Endothelial cell (in vitro differentiated cells): ENCODE measurements at places on chromosomes 16 and 17.

DNA sequence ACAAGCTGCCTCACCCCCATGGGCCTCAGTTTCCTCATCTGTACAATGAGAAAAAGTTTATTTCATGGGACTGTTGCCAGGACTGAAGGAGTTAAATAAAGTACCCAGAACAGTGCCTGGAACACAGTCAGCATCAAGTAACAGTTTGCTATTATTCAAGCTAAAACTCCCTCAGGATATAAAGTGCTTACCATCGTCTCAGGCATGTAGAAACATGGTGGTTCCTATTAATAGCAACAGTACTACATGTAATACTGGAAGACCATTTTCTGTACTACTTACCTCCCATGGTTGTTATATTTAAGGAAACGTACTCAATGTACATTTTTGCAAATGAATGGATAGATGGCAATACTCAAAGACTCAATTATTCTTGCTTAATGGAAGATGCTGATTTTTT lies 93.4 kb downstream of the NCOR1 start:
- H3K36me3 ChIP-seq: peaks cover 24% of the 10 kb centered on the region
- H3K4me3 ChIP-seq: no peak overlapping the region
- no peaks in the 10 kb centered on the region for H3K4me1 ChIP-seq
- no peaks in the 10 kb centered on the region for H3K27me3 ChIP-seq
- DNase-seq: no peak

DNA sequence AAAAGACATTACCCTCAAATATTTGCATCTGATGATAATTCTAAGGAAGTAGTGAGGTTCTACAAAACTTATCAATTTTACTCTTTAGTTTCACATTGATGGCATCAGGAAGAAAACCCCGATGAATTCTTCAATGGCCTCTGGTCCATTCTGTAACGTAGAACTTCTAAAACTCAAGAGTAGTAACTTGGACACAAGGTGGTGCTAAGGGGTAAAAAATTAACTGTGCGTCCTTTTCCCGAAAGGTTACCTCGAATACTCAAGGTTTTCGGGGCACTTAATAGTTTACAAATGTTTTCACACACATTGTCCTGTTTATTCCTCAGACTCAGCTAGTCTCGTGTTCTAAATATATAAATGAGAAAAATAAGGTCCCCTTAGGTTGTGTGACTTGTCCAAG lies 517.3 kb upstream of the ZFHX3 start:
- H3K4me3 ChIP-seq: no peak overlapping the region
- H3K27ac ChIP-seq: no peak overlapping the region
- H3K36me3 ChIP-seq: no peaks in the 10 kb centered on the region
- peaks cover 6% of the 10 kb centered on the region for H3K4me1 ChIP-seq

DNA sequence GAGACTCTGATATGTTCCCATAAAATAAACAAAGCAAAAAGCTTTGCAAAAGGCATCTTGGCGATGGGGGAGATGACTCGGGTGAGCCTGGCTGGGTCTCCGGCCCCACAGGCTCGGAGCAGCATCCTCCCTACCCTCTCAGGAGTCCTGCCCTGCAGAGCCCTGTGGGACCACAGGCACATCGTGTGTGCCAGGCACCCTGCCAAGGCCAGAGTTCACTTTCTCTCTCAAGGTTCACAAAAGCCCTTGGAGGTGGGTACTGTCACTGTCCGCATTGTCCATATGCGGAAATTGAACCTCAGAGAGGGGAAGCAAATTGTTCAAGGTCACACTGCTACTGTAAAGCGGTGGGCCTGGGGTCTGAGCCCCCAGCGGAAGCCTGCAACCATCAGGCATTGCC lies 48.5 kb downstream of the CRISPLD2 start:
- H3K27me3 ChIP-seq: no peaks in the 10 kb centered on the region
- H3K4me3 ChIP-seq: no peak overlapping the region
- no peak for DNase-seq
- no peaks in the 10 kb centered on the region for H3K36me3 ChIP-seq
- no peak overlapping the region for H3K27ac ChIP-seq

- no peak overlapping the region for H3K27ac ChIP-seq
- no peaks in the 10 kb centered on the region for H3K4me1 ChIP-seq
- no peak overlapping the region for H3K4me3 ChIP-seq
- DNase-seq: no peak
- H3K36me3 ChIP-seq: no peaks in the 10 kb centered on the region
Observed at GRCh38 chr16:88376835-88377726, 5.7 kb upstream of the ZNF469 start.

DNA sequence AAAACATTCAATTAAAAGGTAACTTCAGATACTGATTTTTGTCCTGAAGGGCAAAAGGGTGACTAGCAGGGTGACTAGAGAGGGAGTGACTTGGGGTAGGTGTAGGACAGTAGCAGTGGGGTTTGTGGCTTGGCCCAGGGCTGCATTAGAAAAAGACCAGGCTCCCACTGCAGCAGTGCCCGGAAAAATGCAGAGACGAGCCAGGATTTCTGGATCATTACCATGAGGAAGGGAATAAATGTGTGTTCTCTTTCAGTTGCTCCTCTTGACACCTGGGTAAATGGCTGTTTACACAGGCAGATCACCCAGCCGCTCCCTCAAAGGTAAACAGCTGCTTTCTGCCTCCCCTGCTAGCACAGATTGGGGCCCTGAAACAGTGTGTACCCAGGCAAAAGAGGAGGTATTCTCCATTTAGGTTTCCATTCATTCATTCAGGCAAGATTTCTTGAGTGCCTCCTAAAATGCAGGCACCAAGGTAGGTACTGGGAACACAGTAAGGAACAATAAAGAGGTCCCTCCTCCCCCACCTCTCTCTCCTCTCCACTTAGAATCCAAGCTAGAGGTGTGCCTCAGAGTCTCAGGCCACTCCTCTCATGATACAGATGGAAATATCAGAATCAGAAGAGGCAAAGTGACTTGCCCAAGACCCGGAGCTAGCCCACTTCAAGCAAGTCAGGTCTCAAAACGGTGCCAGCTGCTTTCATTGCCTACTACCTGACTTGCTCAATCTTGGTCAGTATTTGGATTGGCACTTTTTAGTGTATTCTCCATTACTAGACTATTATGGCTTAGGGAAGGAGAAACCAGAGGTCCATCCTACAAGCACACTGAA lies 15.2 kb upstream of the TOX3 start:
- no peak for DNase-seq
- no peak overlapping the region for H3K27ac ChIP-seq
- no peaks in the 10 kb centered on the region for H3K36me3 ChIP-seq
- H3K4me1 ChIP-seq: no peaks in the 10 kb centered on the region

DNA sequence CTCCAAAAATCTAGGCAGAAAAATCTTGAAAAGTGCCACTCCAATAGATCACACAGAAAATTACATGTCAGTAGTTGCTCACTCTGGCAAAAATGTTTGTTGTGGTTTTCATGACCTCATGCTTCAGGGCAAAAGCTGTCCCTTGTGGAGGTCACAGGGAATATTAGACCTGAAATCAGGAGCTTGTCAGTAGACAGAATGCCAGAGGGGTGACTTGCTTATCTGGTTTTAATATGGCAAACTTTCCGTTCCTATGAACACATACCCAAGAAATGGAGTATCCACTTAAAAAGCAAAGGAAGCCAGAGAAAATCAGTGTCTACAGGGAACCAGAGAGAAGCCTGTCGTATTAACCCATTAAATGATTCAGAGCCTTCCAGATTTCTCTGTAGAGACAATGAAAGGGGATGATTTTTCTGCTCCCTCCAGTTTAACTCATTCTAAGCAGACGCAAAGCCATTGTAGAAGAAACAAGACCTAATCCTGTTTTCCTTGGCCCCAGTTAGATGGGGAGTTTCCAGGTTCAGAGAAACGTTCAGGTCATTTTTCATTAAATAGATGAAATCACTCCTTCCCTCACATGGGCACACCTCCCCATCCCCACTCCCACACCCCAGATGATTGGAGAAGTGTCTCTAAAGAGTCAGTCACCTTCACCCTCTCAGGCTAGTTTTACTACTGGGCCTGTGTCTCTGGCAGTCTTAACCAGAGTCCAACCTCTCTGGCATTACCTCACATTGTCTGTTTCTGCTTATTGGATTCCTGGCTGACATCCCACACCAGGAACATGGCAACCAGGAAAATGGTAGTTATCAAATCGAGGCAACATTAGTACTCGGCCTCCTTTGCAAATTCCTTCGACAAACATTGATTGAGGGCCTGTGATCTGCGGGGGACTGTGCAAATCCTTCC lies 6.0 kb downstream of the SOX9 start:
- H3K27me3 ChIP-seq: peaks cover 2% of the 10 kb centered on the region
- H3K4me3 ChIP-seq: no peak overlapping the region

GRCh38 chr16:66563574-66564334 lies 2.5 kb upstream of the CMTM1 start:
- H3K4me3 ChIP-seq: no peak overlapping the region
- DNase-seq: no peak
- H3K4me1 ChIP-seq: peaks cover 19% of the 10 kb centered on the region
- no peak overlapping the region for H3K27ac ChIP-seq
- peaks cover 28% of the 10 kb centered on the region for H3K36me3 ChIP-seq
- no peaks in the 10 kb centered on the region for H3K27me3 ChIP-seq

DNA sequence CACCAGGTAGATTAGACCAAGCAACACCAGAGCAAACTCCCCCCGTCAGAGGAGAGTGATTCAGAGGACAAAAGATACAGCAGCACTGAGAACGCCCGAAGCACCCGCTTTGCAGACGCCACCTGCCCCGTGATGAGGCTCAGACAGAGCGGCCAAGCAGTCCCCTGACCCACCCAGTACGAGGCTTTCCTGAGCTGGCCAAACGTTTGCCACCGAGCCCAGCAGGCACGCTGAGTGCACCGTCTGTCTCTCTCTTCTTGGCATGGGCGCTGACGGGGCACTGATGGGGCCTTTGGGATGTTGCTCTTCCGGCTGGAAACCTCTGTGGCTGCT lies 19.4 kb upstream of the WDR45B start:
- H3K27ac ChIP-seq: no peak overlapping the region
- no peaks in the 10 kb centered on the region for H3K4me1 ChIP-seq
- no peak overlapping the region for H3K4me3 ChIP-seq
- peaks cover 10% of the 10 kb centered on the region for H3K27me3 ChIP-seq
- no peak for DNase-seq

- H3K4me1 ChIP-seq: peaks cover 8% of the 10 kb centered on the region
- H3K36me3 ChIP-seq: no peaks in the 10 kb centered on the region
- H3K27ac ChIP-seq: no peak overlapping the region
- no peak for DNase-seq
Observed at GRCh38 chr17:55336426-55336825, 71.7 kb downstream of the HLF start.

- H3K27ac ChIP-seq: peak overlapping the region; percentile 27
- H3K27me3 ChIP-seq: peaks cover 6% of the 10 kb centered on the region
- H3K4me3 ChIP-seq: peak overlapping the region; percentile 8
- peaks cover 5% of the 10 kb centered on the region for H3K4me1 ChIP-seq
- peaks cover 13% of the 10 kb centered on the region for H3K36me3 ChIP-seq
Observed at GRCh38 chr17:4147751-4148310, 4.8 kb downstream of the CYB5D2 start.

- peaks cover 13% of the 10 kb centered on the region for H3K4me1 ChIP-seq
- H3K27me3 ChIP-seq: peaks cover 4% of the 10 kb centered on the region
- H3K4me3 ChIP-seq: no peak overlapping the region
- no peak overlapping the region for H3K27ac ChIP-seq
- no peak for DNase-seq
Observed at GRCh38 chr16:86011532-86011931, 112.6 kb downstream of the IRF8 start.

GRCh38 chr17:45893725-45894021 lies 681 bp upstream of the MAPT start:
- H3K27ac ChIP-seq: peak overlapping the region; percentile 31
- no peaks in the 10 kb centered on the region for H3K36me3 ChIP-seq
- no peak for DNase-seq
- H3K4me1 ChIP-seq: peaks cover 6% of the 10 kb centered on the region
- H3K27me3 ChIP-seq: peaks cover 14% of the 10 kb centered on the region

GRCh38 chr16:2883458-2883908 lies 468 bp downstream of the FLYWCH2 start:
- H3K4me1 ChIP-seq: peaks cover 6% of the 10 kb centered on the region
- H3K36me3 ChIP-seq: peaks cover 11% of the 10 kb centered on the region
- DNase-seq: peak; percentile 30
- peak overlapping the region; percentile 92 for H3K4me3 ChIP-seq

DNA sequence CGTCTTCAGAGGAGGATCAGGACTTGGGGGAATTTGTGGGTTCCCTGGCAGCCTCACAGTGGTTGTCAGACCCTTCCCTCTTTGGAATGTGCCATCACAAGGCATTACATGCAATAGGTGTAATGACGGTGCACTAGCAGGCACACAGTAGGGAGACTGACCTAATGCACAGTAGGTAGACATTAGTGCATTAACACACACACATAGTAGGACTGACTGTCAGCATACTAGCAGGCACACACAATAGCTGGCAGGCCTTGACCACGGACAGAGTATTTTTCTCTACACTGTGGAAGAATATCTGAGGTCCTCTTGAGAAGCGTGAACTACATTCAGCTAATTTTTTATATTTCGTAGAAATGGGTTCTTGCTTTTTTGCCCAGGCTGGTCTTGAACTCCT lies 10.9 kb upstream of the UBALD2 start:
- peaks cover 4% of the 10 kb centered on the region for H3K27me3 ChIP-seq
- no peak overlapping the region for H3K4me3 ChIP-seq
- H3K36me3 ChIP-seq: no peaks in the 10 kb centered on the region
- no peak overlapping the region for H3K27ac ChIP-seq
- H3K4me1 ChIP-seq: peaks cover 25% of the 10 kb centered on the region

- H3K27ac ChIP-seq: no peak overlapping the region
- no peaks in the 10 kb centered on the region for H3K36me3 ChIP-seq
- H3K4me1 ChIP-seq: peaks cover 47% of the 10 kb centered on the region
- no peak overlapping the region for H3K4me3 ChIP-seq
- no peak for DNase-seq
Observed at GRCh38 chr17:44110011-44110686, 13.3 kb downstream of the HDAC5 start.

- peak; percentile 39 for DNase-seq
- H3K4me3 ChIP-seq: peak overlapping the region; percentile 94
- H3K4me1 ChIP-seq: peaks cover 76% of the 10 kb centered on the region
Observed at GRCh38 chr16:20901436-20902112, 1.0 kb downstream of the LYRM1 start.

DNA sequence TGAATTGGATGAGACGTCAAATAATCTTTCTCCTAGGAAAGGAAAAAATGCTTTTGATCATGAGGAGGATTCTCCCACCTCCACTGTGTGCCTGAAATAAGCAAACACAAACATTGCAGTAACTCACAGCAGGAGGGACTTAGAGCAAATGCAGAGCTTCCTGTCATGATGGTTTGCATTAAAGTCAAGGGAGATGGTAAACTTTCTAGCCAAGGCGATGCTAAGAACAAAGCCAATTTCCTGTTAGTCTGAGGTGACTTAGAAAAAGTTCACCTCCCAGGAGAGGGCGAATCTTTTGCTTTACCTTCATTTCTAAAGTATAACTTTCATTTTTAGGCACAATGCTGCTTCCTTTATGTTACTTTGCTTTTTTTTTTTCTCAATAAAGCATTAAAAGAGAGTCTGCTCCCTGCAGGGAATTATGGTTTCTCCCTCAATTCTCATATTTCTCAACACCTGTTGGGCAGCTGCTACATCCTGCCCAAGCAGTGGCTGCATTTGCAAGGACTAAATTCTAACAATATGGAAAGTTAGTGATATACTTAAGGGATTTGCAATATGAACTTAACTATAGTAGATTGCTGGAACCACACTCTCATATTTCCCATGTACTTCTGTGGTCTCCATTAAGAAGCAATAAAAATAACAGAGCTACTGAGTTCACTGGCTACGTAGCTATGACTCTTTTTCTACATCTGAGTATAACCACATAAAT lies 175.6 kb downstream of the PCTP start:
- DNase-seq: no peak
- no peak overlapping the region for H3K27ac ChIP-seq
- H3K4me1 ChIP-seq: peaks cover 4% of the 10 kb centered on the region
- H3K36me3 ChIP-seq: no peaks in the 10 kb centered on the region
- no peaks in the 10 kb centered on the region for H3K27me3 ChIP-seq
